ENCODE measurements at places on chromosomes 12 and 14.

DNA sequence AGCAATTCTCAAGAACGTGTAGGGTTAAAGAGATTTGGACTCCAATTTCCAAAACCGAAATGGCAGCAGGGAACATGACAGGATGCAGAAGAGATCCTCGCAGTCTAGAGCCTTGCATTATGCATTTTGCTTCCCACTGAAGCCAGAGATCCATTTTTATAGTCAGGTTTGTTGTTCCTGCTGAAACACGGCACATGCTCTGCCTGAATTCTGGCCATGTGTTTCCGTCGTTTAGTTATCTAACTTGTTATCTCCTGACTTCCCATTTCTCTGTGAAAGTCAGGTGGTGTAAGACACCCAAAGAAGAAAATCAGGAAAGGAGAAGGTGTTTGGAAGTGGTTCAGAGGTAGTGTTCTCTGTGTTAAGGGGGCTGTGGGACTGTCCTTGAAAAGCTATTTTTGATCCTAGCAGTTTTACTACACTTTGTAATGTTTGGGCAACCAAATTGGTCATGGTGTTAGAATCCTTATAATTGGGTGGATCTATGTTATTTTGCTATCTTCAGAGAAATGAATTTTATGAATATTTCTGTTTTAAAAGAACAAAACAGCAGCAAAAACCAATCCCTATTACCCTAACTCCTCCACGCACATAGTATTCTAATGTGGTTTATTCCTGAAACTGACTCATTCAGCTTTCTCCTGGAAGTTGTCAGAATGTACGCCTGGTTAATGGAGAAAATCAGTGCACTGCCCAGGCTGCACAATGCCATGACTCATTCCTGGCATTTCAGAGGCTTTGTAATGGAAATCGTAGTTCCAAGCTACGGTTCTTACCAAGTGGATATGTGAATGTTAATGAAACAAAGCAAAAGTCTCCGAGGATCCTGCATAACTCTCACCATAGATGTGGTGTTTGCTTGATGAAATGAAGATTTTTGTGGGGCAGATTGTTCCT lies 110.1 kb downstream of the SAMD4A start:
- peak; percentile 96 for DNase-seq

- DNase-seq, result no peak
These were observed 76.7 kb downstream of the SH2B3 start for GRCh38 chr12:111482462-111482861.

DNA sequence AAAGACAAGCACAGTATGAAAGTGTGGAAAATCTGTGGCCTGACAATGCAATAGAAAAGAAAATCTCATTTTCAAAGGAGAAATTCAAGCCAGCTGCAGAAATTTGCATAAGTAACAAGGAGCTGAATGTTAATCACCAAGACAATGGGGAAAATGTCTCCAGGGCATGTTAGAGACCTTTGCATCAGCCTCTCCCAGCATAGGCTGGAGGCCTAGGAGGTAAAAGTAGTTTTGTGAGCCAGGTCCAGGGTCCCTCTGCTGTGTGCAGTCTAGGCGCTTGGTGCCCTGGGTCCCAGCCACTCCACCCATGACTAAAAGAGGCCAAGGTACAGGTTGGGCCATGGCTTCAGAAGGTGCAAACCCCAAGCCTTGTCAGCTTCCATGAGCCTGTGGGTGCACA lies 58.3 kb downstream of the TESPA1 start:
- DNase-seq, result no peak

- no peak for DNase-seq
These were observed 7.8 kb upstream of the PLEKHG3 start for GRCh38 chr14:64696355-64696857.

GRCh38 chr12:78177298-78177697 lies 346.6 kb downstream of the NAV3 start:
- no peak for DNase-seq

GRCh38 chr14:22202313-22202712 lies 386.7 kb downstream of the DAD1 start:
- no peak for DNase-seq

- DNase-seq, result no peak
These were observed 473.9 kb downstream of the TRHDE start for GRCh38 chr12:72746048-72746447.

- no peak for DNase-seq
These were observed 25.1 kb upstream of the ITGA5 start for GRCh38 chr12:54444206-54444605.

DNA sequence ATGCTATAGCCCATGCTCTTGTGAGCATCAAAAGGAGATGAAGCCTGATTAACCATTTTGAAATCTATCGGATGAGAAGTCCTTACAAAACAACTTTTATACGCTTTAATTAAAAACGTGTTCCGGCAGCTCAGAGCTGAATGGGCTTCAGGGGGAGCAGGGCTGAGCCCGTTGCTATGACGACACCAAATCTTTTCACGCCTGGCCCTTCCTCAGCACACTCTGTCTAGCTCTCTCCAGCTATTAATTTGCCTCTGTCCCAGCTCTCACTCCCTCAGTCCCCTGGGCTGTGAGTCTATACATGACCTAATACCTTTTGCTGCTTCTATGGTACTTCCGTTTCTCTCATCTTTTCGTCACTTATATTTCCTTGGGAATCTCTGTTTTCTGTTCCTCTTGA lies 15.8 kb downstream of the FOXA1 start:
- no peak for DNase-seq

GRCh38 chr14:20486684-20487395 lies 17.6 kb downstream of the PNP start:
- no peak for DNase-seq

GRCh38 chr12:10260927-10261326 lies 46.7 kb upstream of the KLRD1 start:
- no peak for DNase-seq

DNA sequence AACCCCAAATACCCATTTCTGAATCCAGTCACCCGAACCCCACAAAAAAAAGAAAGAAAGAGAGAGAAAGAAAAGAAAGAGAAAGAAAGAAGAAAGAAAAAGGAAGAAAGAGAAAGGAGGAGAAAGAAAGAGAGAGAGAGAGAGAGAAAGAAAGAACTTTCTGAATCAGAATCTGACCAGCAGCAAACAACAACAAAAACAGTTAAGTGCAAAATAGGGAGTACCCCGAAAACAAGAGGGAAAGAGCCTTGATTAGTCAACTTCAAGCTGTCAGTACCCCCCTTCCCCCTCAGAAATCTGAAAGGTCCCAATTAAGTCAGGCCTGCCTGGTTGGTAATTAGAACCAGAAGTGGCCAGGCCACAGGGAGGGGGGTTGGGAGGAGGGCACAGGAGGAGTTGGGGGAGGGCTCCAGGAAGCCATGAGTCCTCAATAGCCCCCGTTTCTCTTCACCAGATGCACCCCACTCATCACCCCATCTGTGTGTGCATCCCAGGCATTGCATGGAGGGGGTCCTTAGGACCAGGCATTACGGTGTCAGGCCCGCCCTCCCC lies 9.8 kb downstream of the RARG start:
- no peak for DNase-seq

- no peak for DNase-seq
These were observed 338.8 kb downstream of the DPF3 start for GRCh38 chr14:72554994-72555608.

- DNase-seq, result no peak
These were observed 327.5 kb upstream of the PDE3A start for GRCh38 chr12:20040831-20041230.

DNA sequence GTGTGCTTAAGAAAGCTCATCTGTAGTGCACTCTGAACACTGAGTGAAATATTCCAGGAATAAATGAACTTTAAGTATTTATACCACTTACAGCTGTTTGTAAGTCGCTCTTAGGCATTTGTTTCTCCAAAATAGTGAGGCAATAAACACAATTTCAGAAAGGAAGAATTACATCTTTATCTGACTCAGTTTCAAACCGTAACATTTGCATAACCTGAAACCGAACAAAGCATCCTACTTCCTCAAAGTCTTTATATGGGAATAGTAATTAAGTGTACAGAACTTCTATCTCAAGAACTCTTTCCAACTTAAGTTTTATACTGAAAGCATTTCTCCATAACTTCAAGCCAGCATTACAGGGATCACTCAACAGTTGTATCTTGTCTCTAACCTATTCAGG lies 58.4 kb downstream of the SOX5 start:
- DNase-seq, result no peak

DNA sequence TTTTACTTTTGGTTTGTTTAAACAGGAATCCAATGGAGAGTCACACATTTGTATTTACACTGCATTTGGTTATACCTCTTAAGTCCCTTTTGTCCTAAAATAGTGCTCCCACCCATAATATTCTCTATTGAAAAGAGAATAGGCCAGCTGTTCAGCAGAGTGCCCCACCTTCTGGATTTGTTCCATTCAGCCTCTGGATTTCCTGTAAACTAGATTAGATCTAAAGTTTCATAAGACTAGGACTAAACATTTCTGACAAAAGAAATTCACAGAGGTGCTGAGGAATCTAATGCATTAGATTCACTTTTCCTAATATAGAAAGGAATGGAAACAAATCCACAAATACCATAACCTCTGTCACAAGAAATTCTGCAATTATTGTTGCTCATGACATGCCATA lies 38.1 kb downstream of the GCH1 start:
- peak; percentile 30 for DNase-seq

DNA sequence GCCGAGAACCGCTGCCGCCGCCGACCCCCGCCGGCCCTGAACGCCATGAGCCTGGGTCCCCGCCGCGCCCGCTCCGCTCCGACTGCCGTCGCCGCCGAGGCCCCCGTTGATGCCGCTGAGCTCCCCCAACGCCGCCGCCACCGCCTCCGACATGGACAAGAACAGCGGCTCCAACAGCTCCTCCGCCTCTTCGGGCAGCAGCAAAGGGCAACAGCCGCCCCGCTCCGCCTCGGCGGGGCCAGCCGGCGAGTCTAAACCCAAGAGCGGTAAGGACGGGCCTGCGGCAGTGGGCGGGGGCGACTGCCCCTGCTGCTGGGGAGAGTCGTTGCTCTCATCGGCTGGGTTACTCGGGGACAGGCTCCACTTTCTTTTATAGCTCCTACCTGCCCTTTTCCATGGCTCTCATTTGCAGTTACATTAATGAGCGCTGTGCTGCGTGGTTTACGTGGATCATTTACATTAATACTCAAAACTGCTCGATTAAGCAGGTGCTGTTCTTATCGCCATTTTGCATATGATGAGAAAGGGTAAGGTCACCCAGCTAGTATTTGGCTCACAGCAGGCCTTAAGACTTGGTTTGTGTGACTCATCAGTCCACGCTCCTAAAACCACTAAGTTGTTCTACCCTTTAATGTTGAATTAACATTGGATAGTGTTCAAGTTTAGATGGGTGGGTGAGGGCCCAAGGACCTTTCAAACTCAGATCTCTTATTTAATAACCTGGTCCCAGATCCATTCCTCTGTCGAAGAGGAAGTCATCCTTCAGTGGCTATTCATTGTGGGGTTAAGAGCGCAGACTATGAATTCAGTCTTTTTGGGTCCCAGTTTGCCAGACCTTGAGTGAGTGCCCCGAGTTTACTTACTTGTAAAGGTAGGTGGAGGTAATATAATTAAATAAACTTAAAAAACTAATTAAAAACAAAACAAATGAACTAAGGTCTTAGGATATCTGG lies 823 bp downstream of the RNF10 start:
- DNase-seq, result peak; percentile 93

- DNase-seq, result no peak
These were observed 127.6 kb upstream of the DAAM1 start for GRCh38 chr14:59060841-59061240.

GRCh38 chr14:95958105-95958504 lies 81.1 kb upstream of the C14orf132 start:
- no peak for DNase-seq

GRCh38 chr12:50848963-50849362 lies 6.2 kb downstream of the TMPRSS12 start:
- no peak for DNase-seq

- no peak for DNase-seq
These were observed 19.8 kb downstream of the ITPK1 start for GRCh38 chr14:93095742-93096510.

DNA sequence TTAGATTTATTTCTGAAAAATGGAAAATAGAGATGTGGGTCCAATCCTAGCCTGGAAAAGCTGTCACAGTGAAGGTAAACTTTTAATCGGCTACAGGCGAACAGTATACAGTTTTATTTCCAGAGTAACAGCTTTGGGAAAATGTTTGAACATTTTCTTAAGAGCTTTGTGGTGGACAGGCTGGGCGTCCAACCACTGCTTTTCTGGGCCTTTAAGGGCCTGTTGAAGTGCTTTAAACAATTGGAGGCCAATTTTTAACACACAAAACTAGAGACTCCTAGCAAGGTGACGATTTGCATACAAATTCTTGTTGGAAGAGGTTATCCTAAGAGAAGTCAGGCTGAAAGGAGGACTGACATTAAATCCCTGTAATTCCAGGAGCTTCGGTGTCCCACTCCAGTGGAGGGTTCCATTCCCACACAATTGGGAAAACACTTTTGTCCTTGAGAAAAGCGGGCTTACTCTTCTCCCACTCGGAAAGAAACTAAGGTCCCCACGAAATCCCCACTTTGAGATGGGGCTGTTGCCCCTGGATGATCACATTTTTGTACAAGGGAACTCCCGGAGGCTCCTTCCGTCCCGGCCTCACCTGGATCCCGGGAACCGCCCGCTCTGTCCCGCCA lies 26.9 kb downstream of the BCL11B start:
- DNase-seq, result no peak

- DNase-seq, result no peak
These were observed 1361.7 kb downstream of the FSCB start for GRCh38 chr14:43145361-43145760.

DNA sequence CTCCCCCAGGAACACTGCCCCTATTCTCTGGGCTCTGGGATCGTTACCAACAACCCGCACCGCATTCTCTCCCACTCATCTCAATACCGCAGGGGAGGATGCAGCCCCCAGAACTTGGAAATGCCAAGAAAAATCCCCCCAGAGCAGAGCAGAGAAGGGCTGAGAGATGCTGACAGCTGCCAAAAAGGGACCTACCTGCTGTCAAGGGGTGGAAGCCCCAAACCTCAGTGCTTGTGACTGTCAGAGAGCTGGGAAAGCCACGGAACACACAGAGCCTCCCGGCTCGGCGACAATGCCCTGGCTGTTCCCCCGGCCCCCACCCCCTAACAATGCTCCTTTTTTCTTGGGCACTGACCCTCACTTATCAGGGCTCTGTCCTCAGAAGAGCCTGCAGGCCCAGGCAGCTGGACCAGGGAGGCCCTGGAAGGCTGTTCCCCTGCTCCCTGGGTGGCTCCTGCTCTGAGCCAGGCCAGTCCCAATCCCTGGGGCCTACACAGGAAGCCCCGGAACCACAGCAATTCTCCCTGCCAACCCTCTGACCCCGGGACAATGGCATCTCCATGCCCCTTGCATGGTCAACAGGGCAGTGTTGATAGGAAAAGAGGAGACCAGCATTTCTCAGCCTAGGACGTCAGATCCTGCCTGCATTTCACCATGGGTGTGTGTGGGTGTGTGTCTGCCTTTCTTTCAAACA lies 78.9 kb downstream of the ITPK1 start:
- DNase-seq, result peak; percentile 43

- no peak for DNase-seq
These were observed 148.0 kb upstream of the PWP1 start for GRCh38 chr12:107537464-107538119.

GRCh38 chr12:44571006-44571550 lies 305.0 kb downstream of the NELL2 start:
- DNase-seq, result no peak

- DNase-seq, result peak; percentile 93
These were observed 12.6 kb downstream of the SLC8B1 start for GRCh38 chr12:113322343-113322742.
